Activated T-cell treated with anti-CD3 and anti-CD28 coated beads, Interleukin-2, amount 50 U/mL, for 4 hours (primary cell): ENCODE measurements at places on chromosomes 12 and 14. TPM values are rescaled to one million over a fixed set of nuclear protein-coding genes. Genes with fewer than 3 reads are reported as not detected.

DNA sequence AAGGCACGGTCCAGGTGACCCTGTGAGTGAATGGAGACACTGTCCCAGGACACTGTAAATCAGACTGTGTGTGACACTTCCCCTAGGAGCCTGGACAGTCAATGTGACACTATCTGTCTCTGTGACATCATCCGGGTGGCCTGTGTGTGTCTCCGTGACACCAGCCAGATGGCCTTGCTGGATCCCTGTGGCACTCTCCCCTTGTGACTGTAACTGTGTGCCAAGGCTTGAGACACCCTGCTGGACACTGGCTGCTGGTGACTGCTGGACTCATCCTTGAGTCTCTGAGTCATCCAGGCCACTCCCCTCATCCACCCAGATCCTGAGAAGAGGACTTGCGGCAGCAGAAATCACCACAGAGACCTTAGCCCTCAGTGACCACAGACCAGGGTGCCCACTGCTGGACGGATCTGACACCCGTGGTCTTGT, 51.6 kb downstream of the MVK start:
- DNase-seq = no peak

DNA sequence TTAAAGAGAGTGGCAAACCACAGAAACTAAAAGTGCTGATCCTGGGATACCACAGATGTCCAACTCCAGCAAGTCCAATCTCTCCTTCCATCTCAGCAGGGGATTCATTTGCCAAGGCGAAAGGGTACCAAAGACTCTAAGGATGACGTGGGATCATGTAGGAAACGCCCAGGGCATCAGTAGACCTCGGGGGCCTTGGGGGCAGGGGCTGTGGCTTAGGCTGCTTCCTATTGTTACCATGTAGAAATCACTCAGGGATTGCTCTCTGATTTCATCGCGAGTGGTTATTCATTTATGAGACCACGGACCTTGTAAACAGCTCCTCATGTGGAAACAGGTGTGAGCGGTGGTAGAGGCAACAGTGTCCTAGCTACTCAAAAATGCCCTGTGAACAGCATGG, 149.3 kb upstream of the FKBP4 start:
- DNase-seq = no peak

- no peak for DNase-seq
Observed at GRCh38 chr12:50571786-50572185, 67.0 kb downstream of the DIP2B start.

Gene TNFRSF1A
- 34.5 TPM for total RNA-seq

DNA sequence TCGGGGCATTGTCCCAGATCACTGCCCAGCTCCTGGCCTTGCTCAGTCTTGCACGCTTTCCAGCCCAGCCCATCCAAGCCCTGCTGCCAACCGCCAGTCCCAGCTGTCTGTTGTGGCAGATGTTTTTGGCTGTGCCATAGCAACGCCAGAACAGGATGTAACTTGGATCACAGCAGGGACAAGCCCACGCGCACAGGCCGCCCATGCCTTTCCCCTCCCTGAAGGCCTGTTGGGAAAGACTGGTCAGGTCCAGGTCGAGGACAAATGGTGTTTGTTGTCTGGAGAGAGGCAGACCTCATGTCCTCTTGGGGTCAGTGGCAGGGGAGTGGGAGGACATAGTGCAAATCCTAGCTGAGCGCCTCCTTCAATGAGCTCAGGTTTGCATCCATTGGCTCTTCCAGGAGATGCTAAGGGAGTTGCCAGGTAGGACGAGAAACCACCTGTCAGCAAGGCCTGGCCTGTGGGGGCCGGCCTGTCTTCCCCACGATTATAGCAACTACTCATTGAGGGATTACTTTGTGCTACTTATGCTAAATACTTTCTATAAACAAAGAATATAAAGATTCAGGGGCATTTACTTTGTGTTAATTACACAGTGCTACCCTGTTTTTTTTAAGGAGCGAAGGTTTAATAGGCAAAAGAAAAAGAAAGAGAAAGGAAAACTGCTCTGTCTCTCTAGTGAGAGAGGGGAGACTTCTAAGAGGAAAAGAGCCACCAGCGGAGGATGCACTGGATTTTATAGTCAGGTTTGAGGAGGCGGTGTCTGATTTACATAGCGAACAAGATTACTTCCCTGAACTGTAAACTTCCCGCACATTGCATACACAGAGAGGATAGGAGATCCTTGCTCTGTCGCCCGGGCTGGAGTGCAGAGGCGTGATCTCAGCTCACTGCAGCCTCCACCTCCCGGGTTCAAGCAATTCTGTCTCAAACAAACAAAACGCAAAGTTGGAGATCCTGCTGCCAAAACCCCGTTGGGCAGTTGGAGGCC, 42.8 kb upstream of the CORO1C start:
- DNase-seq = no peak

DNA sequence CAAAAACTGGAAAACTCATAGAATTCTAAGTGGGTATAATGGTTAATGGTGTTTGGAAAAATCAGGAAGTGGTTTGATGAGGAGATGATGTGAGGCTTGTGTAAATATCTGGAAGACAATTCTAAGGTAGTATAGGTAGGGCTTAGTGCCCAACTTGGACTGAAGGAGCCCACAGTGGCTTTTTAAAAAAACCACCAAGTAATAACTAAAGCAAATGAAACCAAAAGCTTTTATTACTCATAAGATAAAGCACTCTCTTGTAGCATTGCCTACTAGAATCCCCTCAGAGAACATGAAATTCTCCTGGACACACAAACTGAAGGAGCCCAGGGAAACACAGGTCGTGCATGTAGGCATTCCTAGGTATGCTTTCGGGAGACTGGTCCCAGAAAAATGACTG, 324.5 kb downstream of the NELL2 start:
- no peak for DNase-seq

Gene ZDHHC22
- total RNA-seq = not detected

DNA sequence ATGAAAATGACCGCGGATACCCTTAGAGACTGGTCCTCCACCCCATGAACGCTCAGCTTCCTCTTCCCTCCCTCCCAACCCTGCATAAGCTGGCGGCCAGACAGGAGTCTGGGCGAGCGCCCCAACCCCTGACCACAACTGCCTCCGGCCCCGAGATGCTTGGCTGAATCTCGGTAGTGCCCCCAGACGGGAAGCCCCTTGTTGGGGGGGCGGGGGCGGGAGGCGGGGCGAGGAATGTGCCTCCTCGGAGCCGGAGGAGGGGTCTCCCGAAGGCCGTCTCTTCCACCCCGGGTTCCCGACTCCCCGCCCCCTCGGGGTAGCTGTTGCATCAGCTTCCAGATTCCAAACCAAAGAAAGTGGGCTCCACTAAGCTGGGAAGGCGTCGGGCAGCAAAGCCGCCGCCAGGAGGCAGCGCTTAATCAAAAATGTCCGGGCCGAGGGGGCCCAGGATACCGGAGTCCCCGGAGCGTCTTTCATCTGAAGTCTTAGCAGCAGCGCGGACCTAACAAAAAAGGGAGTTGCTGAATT, 7.1 kb upstream of the MRPL52 start:
- peak; percentile 65 for DNase-seq

DNA sequence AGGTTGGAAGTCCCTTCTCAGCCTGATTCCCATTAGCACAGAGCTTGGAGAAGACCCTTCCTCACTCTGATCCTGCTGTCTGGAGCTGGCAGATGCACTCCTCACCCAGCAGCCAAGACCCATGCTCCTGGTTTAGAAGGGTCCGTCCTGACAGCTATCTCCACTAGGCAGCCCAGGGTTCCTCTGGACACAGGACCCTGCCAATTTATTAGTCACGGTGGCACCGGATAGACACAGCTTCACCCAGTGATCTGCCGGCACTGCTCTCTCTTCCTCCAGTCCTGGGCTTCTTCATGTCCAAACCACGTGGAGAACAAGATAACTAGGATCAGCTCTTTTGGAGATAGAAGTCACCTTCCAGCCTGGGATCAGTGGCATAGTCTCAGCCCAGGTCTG, 26.2 kb upstream of the TCL1B start:
- no peak for DNase-seq

Gene MARCHF9
- 17.3 TPM for total RNA-seq

Gene PRPF39
- 44.7 TPM for total RNA-seq

GRCh38 chr12:981961-982360, 9.1 kb upstream of the ERC1 start:
- no peak for DNase-seq

DNA sequence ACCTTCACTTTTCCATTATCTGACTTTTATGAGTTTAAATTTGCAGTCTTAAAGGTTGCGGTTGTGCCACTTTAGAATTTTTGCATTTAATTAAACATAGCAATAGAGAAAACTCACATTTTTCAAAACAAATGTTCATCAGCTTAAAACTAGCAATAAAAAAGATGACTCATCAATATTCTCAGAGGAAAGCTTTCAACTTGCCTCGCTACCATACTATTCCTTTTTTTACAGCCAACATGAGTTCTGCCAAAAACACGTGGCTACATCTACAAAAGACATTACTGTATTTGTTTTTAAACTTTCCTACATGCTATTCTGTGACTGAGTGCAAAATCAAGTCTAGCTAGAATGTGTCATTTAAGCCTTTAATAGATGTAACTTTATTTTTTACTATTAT, 497.1 kb downstream of the RPS29 start:
- no peak for DNase-seq

DNA sequence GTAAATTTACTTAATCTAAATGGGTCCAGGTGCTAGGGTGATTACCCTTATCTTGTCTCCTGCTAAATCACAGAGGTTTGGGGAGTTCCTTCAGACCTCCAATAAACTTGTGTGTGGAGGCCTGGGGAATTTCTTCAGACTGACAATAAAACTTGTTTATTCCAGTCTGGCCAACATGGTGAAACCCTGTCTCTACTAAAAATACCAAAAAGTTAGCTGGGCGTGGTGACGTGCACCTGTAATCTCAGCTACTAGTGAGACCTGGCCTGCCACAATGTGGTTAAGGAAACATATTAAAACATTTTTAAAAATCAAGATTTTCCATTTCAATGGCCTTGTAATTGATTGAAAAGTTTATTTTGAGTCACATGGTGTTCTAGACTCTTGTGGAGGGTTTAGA, 126.9 kb upstream of the FGD4 start:
- no peak for DNase-seq

Gene LHX5
- not detected for total RNA-seq

GRCh38 chr12:106715582-106715981, 58.9 kb upstream of the RIC8B start:
- DNase-seq = no peak

DNA sequence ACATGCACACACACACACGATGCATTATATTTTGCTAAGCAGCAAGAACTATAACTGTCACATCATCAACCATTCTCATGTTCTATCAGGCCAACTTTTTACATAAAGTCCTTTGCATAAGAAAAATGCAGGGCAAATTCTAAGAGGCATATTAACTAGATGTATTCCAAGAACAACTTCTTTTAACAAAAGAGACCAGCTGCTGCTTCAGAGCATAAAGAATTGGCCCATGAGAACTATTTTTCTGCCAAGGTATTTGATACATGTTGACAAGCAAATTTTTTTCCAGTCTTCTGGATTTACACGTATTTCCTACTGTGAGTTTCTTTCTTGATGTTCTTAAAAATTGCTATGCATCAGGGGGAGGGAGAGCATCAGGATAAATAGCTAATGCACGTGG, 27.2 kb downstream of the GLT8D2 start:
- no peak for DNase-seq

DNA sequence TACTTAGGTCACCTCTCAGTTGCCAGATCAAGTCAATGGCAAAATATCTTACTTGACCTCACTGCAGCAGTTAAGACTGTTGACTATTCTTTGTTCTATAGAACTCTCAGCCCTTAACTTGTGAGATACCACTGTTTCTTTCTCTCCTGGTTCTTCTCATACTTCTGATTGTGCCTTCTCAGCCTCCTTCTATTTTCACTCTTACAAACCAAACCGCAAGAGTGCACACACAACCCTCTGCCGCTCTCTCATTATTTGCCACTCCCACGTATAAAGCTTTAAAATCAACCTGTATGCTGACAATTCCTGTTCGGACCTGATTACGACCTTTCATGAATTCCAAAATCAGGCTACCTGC, 4.5 kb downstream of the E2F7 start:
- DNase-seq = no peak

DNA sequence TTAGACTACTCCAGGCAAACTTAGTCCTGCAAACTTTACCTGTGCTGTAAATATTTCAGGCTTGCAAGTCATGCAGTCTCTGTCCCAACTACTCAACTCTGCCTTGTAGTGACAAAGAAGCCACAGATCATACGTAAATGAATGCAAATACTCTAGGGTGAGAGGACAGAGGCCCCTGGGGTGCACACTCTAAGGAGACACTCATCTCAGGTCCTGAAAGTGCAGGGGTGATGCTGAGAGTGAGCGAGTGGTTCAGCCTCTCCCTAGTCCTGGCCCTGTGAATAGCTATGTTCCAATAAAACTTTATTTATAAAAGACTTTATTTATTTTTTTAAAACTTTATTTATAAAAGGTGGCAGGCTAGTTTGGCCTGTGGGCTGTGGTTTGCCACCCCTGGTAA, 34.9 kb downstream of the HCAR2 start:
- DNase-seq = no peak

DNA sequence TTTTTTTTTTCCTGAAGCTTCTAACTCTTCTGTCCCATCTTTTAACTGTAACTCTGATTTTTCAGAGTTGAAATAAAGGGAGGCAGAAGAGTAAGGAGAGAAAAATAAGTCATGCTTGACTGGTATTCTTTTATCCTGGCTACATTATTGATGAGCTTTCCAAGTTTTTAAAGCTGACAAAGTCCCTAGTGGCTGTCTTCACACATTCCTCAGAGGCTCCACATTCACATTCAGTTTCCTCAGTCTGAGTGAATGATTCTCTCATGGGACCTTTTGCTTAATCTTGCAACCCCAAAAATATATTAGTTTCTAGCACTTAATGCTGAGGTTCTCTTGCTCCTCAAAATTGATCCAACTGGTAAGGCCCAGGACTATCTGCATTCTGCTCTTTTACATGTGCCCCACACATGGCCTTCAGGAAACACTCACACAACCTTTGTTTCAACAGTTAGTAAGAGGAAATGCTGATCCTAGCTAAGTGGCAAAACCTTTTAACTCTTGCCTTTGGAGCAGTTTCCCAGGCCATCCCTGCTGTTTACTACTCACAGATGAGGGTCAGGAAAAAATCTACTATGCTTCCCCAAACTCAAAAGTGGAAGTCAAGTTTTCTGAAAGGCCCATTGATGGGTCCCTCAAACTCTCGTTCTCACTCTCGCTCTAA, 61.7 kb upstream of the SLC6A15 start:
- DNase-seq = no peak

DNA sequence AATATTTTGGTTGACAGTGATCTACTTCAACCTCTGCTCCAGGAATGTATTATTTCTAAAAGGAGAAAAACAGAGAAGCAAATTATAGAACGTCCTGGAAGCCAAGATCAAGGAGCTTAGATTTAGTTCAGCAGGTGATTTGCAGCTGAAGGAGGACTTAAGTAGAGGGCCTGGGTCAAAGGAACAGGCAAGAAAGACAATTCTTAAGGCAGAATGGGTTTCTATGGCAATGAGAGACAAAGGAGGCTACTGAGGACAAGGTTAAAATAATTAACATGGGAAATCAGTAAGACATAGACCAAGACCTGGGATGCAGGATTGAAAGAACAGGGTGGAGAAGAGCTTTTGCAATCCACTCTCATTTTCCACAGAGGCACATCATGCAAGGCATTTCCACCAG, 2.4 kb upstream of the SNW1 start:
- no peak for DNase-seq
